Activated CD4-positive, alpha-beta memory T cell treated with anti-CD3 and anti-CD28 coated beads, Interleukin-2, amount 10 ng/mL, durations not matched to agents 7 days and 5 days (primary cell): ENCODE measurements at places on chromosomes 16 and 17.
A peak's percentile ranks its signal among the peaks of the same experiment; 100 is the strongest.

DNA sequence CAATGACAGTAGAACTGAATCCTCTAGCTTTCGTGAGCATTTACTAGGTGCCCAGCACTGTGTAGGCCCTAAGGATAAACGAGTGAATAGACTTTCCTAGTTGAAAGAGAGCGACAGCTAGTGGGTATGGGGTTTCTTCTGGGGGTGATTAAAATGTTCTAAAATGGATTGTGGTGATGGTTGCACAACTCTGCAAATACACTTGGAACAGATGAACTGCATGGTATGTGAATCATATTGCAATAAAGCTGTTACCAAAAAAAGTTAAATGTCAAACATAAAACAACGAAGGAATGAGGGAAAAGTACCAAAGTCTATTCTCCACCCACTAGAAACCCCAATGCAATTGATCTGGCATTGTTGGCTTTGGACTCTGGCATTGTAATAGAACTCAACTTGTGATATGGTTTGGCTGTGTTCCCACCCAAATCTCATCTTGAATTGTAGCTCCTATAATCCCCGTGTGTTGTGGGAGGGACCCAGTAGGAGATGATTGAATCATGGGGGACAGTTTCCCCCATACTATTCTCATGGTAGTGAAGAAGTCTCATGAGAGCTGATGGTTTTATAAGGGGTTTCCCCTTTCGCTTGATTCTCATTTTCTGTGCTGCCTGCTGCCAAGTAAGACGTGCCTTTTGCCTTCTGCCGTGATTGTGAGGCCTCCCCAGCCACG lies 70.5 kb downstream of the MARF1 start:
- DNase-seq, result no peak

- no peak for DNase-seq
Observed at GRCh38 chr17:18247613-18248001, 10.9 kb downstream of the FLII start.

DNA sequence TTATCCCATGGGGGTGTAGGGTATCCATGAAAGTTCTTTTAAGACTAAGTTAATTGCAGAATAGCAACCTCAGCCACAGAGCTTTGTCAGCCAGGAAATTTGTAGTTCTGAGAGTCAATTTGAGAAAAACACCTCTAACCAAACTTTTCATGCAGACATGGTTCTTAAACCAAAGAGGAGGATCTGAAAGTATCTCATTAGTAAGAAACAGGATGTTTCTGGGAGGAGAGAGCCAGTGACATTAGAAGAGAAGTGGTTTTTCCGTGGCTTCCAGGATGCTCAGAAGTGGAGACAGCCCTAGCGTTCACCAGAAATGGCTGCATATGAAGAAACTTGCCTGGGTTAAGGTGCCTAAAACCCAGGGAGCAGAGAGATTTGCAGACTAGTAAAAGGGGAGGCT lies 7.9 kb downstream of the GNAO1 start:
- peak; percentile 34 for DNase-seq

DNA sequence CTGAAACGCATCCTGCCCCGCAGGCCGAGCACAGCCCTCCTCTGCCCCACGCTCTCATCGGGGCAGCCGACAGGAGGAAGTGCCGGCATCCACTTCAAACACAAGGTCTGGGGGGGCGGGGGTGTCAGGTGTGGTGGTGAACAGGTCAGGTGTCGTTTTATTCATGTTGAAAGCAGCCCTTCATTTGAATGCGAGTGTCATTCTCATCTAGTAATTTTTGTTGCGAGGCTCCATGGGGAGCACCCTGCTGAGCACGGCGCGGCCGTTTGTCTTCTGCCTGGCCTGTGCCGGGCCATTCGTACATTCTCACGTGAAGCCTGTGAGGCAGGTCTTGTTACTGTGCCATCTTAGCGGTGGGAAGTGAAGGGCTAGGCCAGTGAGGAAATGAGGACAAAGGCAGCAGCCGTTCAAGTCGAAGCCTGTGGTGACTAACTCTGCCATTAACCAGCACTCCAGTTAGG lies 1.9 kb downstream of the ACSF3 start:
- DNase-seq, result no peak

- peak; percentile 78 for DNase-seq
Observed at GRCh38 chr16:23670137-23670776, 8.4 kb upstream of the PLK1 start.

DNA sequence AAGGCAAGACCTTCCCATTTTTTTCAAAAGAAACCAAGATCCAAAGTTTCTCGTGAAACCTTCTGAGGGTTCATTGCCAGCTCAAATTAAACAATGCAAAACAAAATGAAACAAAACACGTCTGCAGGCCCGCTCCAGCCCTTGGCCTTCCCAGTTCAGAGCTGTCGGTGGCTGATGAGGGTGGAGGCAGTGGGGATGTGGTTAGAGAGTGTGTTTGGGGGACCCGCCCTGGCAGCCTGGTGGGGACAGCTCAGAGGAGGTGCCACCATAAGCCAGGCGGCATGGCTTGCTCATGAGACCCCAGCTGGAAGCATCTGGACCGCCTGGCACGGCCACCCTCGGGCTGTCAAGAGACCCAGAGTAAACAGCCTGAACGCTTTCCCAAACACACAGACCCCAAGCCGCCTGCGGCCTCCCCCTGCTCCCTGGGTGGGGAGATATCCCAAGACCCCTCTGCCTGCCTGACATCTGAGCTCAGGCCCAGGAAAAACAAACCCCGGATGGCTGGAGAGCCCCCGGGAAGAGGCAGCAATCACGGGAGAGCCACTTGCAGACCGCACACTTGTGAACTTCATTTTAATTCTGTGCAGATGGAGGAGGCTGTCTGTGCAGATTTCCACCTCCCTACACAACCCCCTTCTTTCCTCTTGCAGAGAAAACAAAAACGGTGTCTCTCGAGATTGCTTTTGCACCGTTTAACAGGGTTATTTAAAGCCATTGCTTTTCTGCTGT lies 35.4 kb upstream of the LITAF start:
- peak; percentile 74 for DNase-seq

DNA sequence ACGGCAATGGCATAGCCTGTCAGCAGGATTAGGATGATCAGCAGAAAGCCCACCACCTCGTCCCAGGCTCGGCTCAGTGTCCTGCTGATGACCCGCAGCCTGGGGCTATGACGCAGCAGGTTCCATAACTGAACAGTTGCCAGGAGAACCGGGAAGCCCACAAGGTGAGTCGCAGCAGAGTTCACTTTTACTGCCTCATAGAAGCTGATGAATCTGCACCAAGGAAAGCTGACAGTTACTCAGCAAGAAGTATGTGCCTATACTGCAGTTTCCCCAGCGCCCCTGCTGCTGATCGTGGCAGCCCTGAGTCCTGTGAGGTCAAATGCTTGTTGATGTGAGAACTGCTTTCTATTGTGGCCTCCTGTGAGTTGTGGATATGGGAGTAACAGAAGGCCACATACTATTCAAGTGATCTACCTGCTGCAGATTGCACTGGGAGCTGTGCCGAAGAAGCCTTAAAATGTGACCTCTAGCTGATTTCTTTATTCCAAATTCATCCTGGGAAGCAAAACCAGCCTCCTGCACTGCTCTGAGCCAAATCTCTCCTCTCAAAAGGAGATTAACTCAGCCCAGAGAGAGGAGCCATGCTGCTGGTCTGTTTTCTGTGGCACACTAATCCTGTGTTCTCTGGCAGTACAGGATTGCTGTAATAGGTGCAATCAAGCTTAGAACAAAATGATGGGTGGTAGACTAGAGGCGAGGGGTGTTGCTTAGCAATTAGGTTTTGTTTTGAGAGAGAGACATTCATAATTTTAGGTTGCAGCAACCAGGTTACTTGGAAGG lies 38.8 kb downstream of the IST1 start:
- no peak for DNase-seq

DNA sequence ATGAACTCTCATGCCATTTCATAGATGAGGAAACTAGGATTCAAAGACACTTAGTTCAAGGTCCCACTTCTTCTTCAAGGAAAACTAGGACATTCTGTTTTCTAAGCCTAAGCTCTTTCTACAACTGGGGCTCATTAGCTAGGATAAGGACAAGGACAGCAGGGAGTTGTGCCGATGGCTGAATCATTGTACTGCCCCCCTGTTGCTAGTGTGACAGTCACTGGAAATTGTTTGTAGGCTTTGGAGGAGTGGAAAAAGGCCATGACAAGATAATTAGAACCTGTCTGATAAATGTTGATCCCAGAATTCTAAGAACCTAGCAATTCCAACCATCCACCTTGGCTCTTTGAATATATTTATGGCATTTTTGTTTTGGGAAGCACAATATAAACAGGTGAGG lies 445.7 kb downstream of the CDH8 start:
- DNase-seq, result no peak

GRCh38 chr17:82235775-82236141 lies 6.9 kb downstream of the SLC16A3 start:
- DNase-seq, result no peak

GRCh38 chr16:9308850-9309249 lies 217.4 kb downstream of the HAPSTR1 start:
- DNase-seq, result no peak

GRCh38 chr17:4948931-4949320 lies 596 bp upstream of the PFN1 start:
- DNase-seq, result peak; percentile 83

GRCh38 chr17:29891131-29891530 lies 38.9 kb downstream of the SSH2 start:
- DNase-seq, result no peak

GRCh38 chr17:49990331-49990730 lies 4.7 kb downstream of the DLX3 start:
- no peak for DNase-seq

DNA sequence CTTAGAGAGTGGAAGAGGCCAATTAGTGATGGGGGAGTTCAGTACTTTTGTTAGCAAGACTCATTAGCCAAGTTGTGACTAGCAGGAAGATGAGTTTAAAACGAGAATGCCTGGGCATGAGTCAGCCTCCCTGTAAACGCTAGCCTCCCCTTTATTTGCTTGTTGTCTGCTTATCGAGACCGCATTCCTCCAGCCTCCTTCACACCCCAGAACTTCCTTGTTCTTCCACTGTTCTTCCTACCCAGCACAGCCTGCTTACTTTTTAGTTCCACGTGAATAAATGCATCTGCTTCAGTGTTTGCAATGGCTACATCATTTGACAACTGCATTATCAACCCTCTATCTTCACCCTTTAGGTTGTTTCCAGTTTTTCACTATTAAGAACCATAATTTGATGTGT lies 20.2 kb upstream of the OR3A1 start:
- DNase-seq, result no peak

GRCh38 chr17:20307326-20307910 lies 159.9 kb downstream of the LGALS9B start:
- no peak for DNase-seq

GRCh38 chr17:51636291-51636690 lies 375.9 kb downstream of the UTP18 start:
- DNase-seq, result no peak

DNA sequence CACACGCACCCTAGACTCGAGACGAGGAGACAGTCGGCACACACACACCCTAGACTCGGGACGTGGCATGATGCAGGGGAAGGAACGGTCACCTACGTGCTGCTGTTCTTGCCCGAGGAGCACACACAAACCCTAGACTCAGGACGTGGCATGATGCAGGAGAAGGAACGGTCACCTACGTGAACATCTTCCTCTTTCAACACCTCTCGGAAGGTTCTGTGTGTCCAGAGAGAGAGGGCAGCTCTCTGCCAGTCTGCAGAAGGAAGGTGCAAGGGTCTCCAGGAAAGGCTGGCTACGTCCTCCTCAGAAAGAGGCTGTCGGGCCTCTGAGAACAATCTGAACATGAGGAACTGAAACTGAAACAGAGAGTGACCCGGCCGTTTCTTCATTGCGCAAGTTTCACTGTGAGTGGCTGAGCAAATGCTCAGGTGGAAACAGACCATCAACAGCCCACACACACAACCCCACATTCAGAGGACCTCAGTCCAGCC lies 43.4 kb downstream of the ZNF276 start:
- DNase-seq, result peak; percentile 75

DNA sequence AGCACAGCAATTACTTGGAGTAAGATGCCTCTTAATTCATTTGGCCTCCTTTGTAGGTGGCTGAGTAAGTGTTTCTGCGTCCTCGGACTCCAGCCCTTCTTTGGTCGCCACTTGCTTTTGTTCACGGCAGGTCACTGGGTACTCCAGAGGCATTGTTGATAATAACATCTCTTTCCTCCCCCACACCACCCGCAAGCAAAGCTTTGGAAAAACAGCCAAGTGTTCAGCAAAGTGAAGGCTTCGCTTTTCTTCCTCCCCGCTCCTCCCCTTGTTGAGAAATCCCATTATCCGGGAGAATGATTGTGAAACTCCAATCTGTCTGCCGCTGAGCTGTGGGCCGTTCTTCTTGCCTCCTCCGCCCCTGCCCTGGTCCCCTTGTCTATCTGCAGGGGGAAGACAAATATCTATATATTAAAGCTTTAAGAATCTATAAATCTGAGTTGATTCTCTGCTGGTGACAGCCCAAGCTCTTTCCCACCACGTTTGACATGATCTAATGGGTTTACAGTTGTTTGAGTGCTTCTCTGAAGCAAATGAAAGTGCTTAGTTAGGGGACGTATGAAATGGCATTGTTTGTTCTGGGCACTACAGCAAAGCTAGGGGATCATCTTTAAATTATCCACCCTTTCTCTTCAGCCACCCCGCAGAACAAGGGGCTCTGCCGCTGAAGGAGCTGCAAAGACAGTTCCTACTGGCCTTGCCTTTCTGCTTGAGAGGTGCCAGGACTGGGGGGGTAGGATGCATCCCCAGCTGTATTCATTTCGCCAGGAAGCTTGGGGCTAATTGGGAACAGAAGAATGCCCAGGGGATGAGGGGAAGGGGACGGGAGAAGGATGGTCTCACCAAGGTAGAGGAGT lies 167.1 kb downstream of the CCDC182 start:
- no peak for DNase-seq

GRCh38 chr16:67766291-67766690 lies 40.1 kb downstream of the RANBP10 start:
- DNase-seq, result no peak

DNA sequence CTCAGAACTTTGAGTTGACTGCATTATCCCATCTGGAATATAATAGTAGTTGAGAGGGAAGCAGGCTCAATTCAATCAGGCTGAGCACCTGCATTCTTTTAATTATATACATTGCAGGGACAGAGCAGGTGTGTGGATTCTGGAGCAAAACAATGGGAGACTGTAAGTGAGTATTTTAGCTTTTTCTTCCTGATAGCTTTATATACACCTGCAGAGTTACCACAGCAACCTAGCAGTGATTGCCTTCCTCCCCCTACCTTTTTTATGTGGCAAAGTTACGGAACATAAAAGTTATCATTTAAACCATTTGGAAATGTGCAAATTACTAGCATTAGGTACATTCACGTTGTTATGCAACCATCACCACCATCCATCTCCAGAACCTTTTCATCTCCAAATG lies 25.4 kb upstream of the RHOT1 start:
- DNase-seq, result no peak

DNA sequence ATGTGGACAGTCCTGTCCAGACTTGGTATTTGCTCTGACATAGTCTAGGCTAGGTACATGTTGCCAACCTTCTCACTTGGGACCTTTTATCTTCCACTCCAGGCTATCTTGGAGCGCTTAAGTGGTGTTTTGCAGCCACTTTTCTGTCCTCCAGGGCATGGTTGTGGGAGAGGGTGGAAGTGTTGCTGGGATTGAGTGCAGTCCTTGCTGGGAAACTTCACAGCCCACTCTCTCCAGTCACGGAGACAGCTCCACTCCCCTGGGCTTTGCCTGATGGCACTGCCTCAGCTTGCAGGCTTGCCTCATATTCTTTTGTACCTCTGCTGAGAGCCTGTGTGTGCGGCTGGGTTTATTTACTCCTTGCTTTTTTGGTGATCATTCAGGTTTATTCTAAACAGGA lies 17.4 kb downstream of the RPA1 start:
- no peak for DNase-seq

- DNase-seq, result no peak
Observed at GRCh38 chr17:11551442-11551841, 46.8 kb upstream of the DNAH9 start.

- no peak for DNase-seq
Observed at GRCh38 chr17:6930749-6931148, 65.1 kb upstream of the ALOX12 start.
